ENCODE measurements at places on chromosomes 1 and 21.

DNA sequence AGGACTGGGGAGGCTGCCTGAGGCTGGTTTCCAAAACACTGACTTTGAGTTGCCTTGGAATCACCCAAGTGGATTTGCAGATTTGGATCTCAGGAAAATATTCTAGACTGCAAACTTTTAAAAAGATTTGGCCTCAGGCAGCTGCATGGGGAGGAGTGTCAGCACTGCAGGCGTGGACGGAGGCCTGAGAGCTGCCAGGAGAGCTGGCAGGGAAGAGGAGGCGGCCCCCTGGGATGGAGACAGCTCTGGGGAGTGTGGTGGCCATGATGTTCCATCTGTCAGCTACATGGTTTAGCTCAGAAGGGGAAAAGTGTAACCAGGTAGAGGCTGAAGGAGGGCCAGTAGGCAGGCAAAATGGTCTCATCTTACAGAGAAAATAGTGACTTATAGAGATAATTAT, 72.1 kb downstream of the VPS26C start:
- DNase-seq, result no peak

DNA sequence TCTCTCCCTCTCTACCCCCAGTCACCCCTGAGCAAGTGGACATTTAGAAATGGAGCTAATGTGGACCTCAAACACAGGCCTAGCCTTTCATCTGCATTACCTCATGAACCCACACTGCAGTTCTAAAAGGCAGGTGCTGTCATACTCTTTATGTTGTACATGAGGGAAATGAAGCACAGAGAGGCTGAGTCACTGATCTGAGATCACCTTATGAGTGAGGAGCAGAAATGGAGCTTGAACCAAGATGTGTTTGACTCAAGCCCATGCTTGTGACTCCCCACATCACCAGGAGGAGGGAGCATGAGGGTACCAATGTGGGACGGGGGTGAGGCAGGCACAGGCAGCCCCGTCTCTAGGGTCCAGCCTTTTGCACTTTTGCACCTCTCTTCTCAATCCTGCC, 702.8 kb downstream of the PTPRU start:
- DNase-seq, result no peak

DNA sequence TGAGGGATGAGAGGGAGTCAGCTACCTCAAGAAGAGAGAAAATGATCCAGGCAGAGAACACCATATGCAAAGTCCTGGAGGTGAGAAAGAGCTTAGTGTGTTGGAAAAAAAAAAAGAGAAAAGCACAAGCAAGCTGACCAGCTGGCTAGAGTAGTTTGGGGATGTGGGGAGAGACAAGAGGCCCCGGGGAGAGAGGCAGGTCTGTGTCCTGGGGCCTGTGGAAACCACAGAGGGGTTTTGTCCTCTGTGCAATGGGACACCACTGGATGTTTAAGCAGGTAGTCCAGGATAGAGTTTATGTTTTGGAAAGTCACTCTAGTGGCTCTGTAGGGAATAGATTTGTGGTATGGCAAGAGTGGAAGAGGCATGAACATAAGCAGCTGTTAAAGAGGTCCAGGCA, 14.4 kb upstream of the CHI3L1 start:
- no peak for DNase-seq

DNA sequence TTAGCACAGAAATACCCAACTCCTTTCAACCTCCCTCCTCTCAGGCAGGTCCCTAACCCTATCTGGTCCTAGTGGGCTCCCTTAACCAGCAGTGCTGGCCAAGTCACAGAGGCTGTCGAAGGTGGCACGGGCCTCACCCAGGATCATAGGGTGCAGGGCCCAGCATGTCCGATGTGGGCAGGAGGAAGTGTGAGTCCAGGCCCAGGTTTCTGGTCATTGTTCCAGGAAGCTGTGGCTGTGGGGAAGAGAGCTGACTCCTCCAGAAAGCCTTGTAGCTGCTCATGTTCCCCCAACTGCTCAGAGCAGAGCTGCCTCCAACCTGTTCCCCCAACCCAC, 2.4 kb downstream of the CCDC17 start:
- DNase-seq, result no peak

- DNase-seq, result no peak
These were observed 60.8 kb upstream of the ROR1 start for GRCh38 chr1:63713041-63713440.

DNA sequence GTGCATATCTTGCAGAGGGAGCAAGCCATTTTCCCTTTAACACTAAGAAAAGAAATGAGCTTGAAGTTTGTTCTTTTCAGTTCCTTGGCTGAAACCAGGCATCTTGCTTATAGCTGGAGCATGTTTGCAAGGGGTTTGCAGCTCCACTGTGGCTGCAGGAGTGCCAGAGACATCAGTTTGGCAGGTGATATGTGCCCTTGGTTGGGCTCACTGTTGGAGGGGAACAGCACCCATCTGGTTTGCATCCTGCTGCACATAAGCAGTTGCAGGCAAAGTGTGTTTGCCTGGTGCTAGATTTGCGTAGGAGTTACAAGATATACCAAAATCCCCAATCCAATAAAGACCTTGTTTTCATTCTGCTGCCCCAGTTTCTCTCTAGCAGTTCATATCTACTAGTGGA, 47.8 kb upstream of the IKBKE start:
- DNase-seq, result no peak

GRCh38 chr1:160046494-160047110, 14.8 kb upstream of the PIGM start:
- no peak for DNase-seq

- no peak for DNase-seq
These were observed 6.9 kb downstream of the PAX7 start for GRCh38 chr1:18637511-18637960.

GRCh38 chr21:29258626-29259338, 39.9 kb upstream of the BACH1 start:
- peak; percentile 29 for DNase-seq

GRCh38 chr21:43269957-43270705, 101.3 kb downstream of the CRYAA start:
- no peak for DNase-seq

- no peak for DNase-seq
These were observed 5.0 kb downstream of the HAPLN2 start for GRCh38 chr1:156623946-156624813.

DNA sequence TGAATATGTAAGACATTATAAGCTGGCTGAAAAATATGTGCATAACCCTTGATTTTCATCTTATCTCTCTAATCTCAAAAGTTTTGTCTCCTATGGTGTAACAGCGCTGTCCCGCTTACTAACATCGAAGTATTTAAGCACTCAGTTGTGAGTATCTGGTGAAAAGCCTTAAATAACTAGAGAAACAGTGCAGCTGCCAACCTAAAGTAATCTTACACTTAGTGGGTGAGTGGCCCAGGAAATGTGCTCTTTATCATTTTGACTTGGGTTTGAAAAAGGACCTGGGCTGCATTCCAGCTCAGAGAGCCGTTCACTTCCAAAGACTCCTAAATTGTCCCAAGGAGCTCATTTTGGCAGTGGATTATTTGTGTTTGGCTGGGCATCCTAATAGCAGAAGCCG, 225.9 kb downstream of the SPATA17 start:
- DNase-seq, result no peak

- no peak for DNase-seq
These were observed 56.3 kb upstream of the C1orf87 start for GRCh38 chr1:60129911-60130310.

DNA sequence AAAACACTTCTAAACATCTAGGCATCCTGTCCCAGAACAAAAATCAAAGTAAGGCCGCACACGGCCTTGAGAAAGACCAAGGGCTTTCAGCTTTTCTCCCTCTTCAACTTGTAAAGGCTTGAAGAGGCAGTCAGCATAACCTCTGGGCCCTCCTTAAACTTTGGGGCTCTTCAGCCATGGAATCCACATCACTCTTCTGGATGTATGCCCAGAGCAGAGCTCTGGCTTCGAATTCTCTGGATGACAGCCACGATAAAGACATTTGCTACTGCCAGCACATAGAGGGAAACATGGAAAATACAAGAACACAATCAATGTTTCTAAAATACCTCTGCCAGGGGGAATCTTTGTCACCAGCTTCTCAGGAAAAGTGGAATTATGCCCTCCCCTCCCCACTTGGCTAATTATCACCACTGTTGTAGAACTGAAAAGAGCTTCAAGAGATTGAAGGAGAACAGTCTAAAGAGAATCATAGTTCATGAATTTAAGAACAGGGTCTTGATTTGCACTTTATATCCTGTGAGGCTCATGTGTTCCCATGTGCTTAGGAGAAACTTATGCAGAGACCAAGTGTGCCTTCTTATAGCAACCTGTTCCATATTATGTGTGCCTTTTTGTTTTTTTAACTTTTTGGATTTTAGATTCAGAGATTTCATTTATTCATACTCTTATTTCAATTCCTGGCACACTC, 39.0 kb upstream of the DPT start:
- DNase-seq, result no peak

GRCh38 chr1:56095696-56096665, 483.4 kb downstream of the PLPP3 start:
- no peak for DNase-seq

GRCh38 chr1:90186506-90187322, 191.8 kb downstream of the ZNF326 start:
- DNase-seq, result no peak

- DNase-seq, result no peak
These were observed 4.2 kb upstream of the CCDC28B start for GRCh38 chr1:32195972-32196823.

GRCh38 chr1:183144752-183145151, 41.3 kb upstream of the LAMC2 start:
- DNase-seq, result no peak

DNA sequence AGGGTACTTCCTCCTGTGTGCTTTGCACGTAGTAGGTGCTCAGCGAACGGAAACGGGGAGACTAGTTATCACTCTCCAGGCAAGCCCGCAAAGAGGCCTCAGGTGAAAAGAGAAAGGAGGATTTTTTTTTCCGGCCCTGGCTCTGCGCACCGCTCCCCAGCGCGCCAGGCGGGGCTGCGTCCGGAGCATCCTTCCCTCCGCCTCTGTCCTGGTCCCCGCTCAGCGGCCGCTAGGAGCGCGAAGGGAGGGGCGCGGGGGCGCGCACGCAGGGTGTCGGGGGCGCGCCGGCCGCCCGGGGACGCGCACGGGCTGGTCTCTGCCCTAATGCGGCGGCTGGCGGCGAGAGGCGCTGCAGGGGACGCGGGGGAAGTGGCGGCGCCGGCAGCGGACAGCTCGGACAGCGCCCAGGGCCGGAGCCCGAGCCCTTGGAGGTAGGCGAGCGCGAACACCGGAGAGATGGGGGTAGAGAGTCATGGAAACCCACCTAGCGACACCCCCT, 42.3 kb upstream of the NFASC start:
- no peak for DNase-seq

All from RCC 7860 (cell line).